A172 (cell line): ENCODE measurements at places on chromosomes 13 and 19. TPM values are rescaled to one million over a fixed set of nuclear protein-coding genes. Genes with fewer than 3 reads are reported as not detected.

- no peak for DNase-seq
Observed at GRCh38 chr13:93218583-93218982, 8.0 kb upstream of the GPC6 start.

DNA sequence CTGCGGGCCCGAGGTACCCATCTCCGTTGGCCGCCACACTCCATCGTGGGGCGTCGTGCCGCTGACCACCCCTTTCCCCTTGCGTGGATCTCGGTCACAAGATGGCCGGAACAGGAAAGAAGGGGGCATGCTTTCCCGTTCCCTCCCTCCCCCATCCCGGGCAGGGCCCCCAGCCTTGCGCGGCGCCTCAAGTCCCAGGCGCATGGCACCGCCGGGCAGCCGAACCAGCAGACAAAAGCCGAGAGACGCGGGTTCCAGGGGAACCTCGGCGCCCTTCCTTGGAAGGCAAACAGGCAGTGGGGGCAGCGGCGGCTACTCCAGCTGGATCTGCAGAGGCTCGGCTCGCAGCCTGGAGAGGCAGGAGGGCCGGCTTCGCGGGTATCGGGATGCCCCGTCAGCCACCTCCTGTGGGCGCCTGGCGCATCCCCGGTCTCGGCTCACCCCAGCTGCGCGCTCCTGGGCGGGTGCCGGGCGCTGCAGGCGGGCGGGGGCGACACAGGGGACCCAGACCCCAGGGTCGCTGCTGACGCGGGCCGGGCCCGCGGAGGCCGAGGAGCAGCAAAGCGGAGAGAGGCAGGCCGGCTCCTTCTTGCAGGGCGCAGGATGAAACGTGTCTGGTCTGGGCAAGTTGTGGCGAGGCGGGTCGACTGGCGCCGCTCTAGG lies 439 bp downstream of the DZIP1 start:
- DNase-seq: peak; percentile 13

The NXNL1 gene
- not detected in 2 replicates for total RNA-seq

The SLC44A2 gene
- total RNA-seq: 54.9 and 327 TPM in 2 replicates
